Vagina (tissue), 2 donors: ENCODE measurements at places on chromosomes 4 and X.

GRCh38 chrX:18119856-18120255, 100.8 kb downstream of the BEND2 start:
- no peak for DNase-seq

- DNase-seq = no peak
These were observed 29.6 kb downstream of the MCUB start for GRCh38 chr4:109589605-109590004.

- peak; percentile 96 for DNase-seq
These were observed 5.4 kb downstream of the SCARB2 start for GRCh38 chr4:76208005-76208765.

- no peak for DNase-seq
These were observed 45.4 kb downstream of the CC2D2A start for GRCh38 chr4:15515106-15515505.

DNA sequence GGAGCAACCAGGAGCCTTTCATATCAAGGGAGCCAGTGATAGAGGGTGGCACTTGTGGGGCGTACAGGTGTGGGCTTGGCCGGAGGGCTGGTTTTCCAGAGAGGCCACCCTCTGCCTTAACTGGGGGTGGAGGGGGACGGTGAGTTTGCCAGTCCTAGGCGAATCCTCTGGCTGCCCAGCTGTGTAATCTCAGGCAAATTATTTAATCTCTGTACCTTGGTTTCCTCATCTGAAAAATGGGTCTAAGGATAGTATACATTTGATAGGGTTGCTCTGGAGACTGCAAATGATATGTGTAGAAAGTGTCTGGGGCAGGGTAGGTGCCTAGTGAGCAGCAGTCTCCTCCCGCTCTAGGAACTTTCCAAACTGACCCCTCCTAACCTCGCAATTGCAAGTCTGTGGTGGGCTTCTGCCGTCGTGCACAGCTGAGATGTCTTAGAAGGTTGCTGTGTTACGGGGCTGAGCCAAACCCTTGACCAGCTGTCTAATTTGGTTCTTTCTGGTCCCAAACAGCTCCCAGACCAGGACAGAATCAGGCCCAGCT, 3.8 kb upstream of the CXCR3 start:
- no peak for DNase-seq

DNA sequence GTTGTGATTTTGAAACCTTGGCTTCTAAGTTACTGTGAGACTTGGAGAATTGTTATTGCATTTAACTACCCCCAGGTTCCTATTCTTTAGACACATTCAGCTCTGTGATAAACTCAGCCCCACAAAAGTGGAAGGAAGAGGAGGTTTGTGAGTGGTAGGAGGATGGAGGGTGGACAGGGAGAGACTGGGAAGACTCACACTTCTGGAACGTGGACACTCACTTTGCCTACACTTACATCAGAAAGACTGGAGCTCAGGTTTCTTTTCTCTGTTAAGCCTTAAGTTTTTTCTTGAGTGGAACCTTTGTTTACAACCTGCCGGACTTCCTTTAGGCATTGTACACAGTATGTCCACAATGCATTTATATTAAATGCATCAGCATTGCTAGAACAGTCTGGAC, 99.0 kb downstream of the AREG start:
- DNase-seq = no peak

DNA sequence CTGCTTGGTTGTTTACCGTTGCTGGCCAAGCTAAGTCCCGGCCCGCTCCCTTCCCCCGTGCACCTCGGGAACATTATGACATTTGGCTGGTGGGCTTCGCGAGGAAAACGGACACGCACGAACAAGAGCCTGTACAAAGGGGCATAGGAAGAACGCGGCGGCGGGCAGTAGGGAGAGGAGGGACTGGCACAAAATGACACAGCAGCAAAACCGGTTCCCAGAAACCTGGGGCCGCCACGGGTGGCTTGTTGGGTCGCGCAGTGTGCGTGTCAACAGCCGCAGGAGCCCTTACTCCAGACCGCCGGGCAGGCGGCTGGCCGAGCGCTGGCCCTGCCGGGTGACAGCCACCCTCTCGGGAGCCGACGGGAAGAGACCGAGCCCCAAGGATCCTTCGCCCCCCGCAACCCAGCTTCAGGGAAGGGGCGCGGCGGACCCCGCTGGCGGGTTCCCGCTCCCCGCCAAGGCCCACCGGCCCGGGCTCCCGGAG, 1.6 kb upstream of the LIN54 start:
- no peak for DNase-seq

GRCh38 chr4:6444582-6444981, 27.8 kb downstream of the PPP2R2C start:
- no peak for DNase-seq

DNA sequence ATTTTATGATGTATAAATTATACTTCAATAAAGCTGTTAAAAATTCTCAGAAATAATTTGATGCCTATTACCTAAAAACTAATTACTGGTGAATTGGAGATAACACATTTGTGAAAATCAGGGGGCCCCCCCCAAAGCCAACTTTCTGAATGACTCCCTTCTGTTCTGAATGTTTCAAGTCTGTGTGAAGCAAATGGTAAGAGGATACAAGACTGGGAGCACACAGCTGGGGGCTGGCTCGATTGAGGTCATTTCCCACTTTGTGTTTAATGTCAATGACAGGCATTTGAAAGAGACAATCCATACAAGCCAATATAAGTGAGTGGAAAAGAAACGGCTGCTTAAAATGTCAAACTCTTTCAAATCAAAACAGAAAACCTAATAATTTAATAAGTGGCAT, 155.8 kb downstream of the SH2D1A start:
- DNase-seq = no peak

- DNase-seq = no peak
These were observed 74.4 kb downstream of the TMA16 start for GRCh38 chr4:163568843-163569242.

- DNase-seq = no peak
These were observed 70.9 kb downstream of the APBB2 start for GRCh38 chr4:41143311-41144039.

GRCh38 chrX:88660836-88661235, 86.2 kb upstream of the CPXCR1 start:
- DNase-seq = no peak

DNA sequence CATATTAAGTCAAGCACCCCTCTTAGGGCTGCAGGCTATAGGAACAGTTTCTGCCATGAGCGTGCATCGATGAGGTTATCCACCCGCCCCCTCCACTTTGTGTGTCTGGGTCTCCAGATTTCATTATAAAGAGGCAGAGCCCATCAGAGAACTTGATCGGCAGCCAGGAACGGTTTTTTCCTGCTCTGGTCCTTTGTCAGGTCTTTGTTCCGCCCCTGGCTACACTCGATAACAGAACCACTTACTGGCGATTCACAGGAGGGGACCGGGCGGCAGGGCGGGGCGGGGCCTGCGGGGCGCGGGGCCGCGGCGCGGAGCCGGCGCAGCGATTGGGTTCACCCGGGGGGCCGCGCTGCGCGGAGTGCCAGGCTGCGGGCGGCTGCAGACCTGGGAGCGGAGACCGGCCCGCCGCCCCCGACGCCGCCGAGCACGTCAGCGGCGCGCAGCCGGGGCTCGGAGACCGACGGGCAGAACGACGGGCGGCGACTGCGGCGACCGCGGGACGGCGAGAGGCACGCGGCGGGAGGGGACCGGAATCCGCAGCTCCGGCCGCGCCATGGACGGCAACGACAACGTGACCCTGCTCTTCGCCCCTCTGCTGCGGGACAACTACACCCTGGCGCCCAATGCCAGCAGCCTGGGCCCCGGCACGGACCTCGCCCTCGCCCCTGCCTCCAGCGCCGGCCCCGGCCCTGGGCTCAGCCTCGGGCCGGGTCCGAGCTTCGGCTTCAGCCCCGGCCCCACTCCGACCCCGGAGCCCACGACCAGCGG, at the start of gene SLC10A4:
Gene SLC10A4 (plus strand): TSS at position 338 of the 771 bp plus-strand sequence. CDS start 219 bp downstream, at position 557.
- no peak for DNase-seq

DNA sequence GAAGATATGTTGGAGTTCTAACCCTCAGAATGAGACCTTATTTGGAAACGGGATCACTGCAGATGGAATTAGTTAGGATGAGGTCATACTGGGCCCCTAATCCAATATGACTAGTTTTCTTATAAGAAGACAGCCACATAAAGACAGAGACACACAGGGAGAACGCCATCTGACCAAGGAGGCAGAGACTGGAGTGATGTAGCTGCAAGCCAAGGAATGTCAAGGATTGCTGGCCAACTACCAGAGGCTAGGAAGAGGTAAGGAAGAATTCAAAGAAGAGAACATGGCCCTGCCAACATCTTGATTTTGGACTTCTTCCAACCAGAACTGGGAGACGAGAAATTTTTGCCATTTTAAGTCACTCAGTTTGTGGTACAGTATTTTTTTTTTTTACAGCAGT, 152.8 kb upstream of the DIPK2B start:
- DNase-seq = no peak

GRCh38 chr4:144185086-144185485, 44.6 kb upstream of the GYPA start:
- DNase-seq = no peak

- DNase-seq = no peak
These were observed 80.0 kb downstream of the NWD2 start for GRCh38 chr4:37324546-37324945.

DNA sequence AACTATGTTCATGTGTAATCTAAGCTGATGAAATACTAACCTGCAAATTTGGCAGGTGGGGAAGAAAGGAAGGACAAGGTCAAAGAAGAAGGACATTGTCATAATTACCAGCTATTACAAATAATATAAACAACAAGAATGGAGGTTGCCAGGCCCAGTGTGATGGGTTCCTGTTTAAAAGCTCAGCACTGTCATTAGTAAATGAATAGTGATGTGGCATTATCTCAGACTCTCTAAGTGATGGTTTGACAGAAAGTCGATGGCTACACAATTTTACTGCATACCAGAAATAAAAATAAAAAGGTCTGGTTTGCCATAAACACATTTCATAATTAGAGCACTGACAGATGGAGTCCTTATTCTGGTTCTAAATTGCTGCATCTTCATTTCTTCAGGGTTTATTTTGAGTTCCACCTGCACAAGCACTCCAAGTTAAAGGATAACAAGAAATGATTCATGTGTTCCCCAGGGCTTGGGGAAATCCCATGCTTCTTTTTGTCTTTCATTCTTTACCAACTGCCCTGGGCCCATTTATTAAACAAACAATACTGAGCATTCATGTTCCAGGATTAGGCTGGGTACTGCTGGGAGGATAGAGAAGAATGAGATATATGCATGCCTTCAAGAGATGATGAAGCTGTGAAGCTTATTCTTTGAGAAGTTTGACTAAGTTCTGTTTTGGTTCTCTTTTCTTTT, 367.8 kb upstream of the RASGEF1B start:
- DNase-seq = no peak

DNA sequence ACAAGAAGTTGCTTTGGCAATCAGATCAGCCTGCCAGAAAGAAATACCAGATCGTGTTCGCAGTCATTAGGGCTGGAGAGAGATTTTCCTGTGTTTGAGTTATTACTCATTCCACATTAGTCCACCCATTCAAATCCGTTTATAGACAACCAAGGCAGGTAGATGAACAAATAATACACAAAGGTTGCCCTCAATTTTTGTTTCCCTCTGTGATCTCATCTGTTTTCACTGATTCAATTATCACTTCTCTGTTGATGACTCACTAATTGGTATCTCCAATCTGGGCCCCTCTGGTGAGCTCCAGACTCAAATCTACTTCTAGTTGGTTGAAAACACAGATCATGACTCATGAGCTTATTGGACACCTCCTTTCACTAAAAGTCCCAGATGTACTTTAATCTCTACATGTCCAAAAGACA, 54.5 kb downstream of the CHM start:
- no peak for DNase-seq

- DNase-seq = no peak
These were observed 130.9 kb upstream of the CASK start for GRCh38 chrX:42054256-42054655.

DNA sequence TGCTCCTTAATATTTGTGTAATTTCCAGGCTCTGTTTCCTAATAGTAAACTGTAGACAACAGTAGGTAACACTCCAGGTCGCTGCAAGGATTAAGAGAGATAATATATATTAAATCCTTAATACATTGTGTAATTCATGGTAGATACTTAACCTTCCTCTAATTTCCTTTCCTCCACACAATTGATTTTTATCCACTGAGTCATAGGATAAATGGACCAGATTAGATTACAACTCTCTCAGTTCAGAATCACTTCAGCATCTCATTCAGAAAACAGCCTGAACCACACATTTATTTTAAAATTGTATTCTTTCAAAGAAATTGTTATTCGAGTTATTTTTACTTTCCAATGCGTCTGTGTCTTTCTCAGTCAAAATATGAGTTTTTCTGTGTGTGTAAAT, 17.1 kb downstream of the GK2 start:
- no peak for DNase-seq

DNA sequence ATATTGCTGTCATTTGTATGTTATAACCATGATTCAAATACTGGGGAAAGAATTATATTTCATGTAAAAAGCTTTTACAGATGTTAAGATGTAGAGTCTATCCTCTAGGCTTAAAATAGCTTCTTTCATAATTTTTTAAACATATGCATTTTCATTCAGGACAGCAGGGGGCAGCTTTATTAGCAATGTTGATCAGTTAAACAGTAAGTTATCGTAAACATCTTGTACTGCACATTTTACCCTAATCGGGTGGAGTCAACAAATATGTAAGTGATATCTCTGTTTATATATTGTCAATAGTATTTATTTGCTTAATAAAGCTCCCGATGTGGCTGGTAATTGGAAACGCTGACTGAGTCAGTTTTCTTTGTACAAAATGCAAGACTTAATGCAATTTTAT, 142.5 kb upstream of the MED14 start:
- no peak for DNase-seq

GRCh38 chr4:1404573-1405253, 1.5 kb downstream of the NKX1-1 start:
- no peak for DNase-seq
